ENCODE measurements at places on chromosomes 6 and 20.

GRCh38 chr20:17928633-17929311 lies 39.8 kb downstream of the SNX5 start:
- no peak for DNase-seq

GRCh38 chr20:53959911-53960578 lies 110.3 kb downstream of the BCAS1 start:
- DNase-seq: no peak

GRCh38 chr6:125750692-125751333 lies 1.4 kb downstream of the HEY2 start:
- DNase-seq: no peak

GRCh38 chr6:158816803-158817727 lies 2.1 kb downstream of the EZR start:
- no peak for DNase-seq

- DNase-seq: no peak
Measured at GRCh38 chr6:18171871-18172270, 16.6 kb downstream of the KDM1B start.

DNA sequence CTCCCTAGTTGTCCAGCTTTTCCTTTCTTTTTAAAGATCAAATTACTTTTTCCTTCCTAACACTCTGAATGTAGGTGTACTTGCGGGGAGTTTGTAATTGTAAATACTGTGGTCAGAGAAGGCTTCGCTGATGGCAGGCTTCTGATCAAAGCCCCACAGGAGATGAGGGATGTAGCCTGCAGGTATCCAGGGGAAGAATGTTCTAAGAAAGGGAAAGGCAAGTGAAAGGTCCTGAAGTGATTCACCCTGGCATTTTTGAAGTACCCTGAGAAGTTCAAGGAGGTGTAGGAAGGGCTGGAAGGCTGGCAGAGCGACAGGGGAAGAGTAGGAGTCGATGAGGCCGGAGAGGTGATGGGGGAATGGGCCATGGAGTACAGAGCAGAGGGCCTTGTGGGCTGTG lies 38.2 kb upstream of the CCN6 start:
- no peak for DNase-seq

GRCh38 chr6:112041535-112041934 lies 12.4 kb upstream of the CCN6 start:
- DNase-seq: no peak

DNA sequence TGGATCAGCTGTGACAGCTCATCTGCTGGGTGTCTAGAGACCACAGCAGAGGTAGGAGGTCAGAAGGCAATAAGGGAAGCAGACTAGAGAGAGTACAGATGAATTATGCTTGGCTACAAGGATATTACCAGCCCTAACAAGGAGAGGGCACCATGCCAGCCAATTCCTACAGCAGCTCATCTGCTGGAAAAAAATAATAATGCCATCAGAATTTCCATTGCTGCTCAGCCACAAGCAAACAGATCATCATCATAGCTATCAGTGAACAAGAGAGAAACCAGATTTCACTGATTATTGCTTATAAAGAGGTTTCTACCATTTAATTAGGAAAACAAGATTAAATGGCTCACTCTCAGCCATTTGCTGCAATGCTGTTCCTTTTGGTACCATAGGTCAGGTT lies 66.5 kb downstream of the PSMG4 start:
- no peak for DNase-seq

DNA sequence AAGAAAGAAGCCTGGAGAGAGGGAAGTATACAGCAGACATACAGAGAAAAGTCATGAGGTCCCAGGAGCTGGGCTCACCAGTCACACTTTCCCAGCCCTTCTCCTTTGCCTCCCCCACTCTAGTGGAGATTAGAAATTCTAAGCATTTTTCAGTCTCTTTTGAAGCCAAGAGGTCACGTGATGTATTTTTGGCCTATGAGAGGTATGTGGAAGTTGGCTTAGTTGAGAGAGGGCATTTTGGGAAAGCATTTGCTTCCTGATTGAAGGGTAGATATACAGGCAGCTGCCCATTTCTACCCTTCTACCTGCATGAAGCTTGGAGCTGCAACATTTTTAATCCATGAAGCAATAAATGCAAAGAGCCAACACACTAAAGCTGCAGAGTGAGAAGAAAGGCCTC lies 106.0 kb upstream of the TNFAIP3 start:
- DNase-seq: no peak

DNA sequence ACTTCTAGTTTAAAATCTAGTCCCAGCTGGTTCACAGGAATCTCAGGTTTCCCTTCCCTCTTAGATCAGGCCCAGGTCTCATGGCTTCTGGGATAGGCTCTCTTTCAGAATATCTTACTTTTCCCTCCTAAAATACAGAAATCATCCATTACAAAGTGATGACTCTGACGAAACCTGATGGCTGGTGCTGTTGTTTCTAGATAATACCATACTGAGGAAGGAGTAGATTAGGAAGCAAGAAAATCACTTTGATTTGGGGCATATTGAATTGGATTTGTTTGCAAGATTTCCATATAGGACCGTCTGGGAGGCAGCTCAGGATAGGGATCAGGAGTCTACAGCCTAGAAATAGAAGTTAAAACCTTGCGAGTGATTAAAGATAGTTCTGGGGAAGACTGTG lies 3.6 kb downstream of the ZKSCAN3 start:
- no peak for DNase-seq

DNA sequence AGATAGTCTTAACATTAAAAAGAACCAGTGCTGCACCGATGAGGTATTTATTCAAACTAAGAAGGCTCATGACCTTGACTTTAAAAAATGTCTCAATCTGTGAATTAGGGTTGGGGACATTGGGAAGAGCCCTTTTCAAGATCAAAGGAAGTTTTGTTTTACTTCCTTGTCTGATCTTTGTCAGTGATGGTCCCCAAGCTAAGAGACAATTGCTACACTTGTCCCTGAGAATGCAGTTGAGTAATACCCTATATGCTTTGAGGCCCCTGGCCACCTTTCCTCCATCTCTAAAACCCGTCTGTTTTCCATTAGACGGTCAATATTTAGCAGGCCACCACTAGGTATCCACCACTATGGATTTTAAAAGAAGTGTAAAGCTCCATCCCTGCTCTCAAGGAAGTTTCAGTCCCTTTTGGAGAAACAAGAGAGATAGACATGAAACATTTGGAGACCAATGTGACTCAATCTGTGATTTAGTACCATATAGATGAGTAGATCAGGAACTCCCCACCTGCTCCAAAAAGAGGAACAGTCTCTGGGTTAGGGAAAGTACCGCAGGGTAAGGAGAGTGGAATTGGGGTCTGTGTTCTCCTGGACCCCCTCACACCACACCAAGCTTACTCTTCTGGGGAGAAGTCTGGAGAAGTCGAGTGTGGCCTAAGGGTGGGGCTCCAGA lies 99.1 kb upstream of the ISM1 start:
- DNase-seq: no peak

DNA sequence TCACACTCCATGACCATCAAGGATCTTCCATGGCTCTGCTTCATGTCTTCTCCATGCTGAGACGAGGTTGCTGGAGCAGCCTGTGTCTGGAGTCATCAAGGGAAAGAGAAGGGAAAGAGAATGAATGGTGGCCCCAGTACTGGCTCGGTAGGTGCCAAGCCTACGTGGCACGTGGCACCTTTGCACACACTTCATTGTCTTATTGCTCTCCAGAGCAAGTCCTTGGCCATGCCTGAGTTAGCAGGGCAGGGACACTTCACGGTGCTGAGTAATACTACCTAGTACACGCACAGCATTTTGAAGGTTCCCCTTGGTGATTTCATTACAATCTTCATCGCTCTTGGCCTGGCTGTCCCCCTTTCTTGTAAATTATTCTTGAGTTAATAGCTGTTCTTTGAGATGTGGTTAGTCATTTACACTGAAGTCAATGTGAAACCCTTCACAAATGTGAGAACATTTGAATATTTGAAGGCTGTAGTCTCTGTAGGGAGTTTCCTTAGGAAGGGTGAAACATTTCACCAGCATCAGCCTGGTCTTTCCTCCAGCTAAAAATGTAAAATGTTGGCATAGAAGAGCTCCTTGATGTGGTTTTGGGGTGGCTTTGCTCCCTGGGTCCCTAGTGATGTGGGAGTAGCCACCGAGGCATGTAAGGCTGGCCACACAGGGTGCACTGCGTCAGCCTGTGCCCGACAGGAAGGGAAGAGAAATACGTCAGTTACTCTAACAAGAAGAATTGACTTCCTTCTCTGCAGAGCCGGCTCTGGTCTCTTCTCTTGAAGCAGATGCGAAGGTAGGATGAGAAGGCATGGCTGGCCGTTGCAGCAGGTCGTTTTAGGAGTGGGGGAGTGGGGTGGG lies at the start of gene SYTL3:
Gene SYTL3 (plus strand): TSS at position 766 of the 855 bp plus-strand sequence. CDS start 13,215 bp downstream, outside the sequence.
- peak; percentile 37 for DNase-seq

DNA sequence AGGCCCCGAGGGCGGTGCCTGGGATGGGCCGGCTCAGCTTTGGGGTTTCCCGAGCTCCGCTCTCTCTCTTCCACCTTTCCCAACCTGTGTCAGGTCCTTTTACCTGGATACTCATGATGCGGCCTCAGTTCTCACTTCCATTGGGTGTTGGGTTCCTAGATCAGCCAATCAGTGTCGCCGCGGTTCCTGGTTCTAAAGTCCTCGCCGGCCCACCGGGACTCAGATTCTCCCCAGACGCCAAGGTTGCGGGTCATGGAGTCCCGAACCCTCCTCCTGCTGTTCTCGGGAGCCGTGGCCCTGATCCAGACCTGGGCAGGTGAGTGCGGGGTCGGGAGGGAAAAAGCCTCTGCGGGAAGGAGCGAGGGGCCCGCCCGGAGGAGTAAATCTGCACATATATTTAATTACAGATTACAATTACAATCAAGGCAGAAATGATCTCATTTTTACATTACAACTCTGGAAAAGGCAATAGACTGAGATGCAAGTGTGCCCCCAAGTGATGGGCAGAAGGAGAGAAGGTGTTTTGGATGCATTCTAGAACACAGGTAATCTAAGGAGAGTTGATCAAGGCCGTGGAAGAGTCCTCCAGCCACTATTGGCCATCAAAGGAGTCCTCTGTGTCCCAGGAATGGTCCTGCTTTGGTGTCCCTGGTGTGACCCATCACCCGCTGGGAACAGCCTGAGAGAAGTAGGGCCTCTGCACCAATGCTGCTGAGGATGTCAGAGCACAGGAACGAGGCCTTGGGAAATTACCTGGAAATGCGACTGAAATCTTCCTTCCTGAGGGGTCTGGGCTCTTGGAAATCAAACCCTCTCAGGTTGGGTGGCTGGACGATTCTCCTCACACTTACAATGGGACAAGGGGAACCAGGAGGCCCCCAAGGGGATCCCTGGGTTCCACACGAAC lies 34.7 kb upstream of the MICB start:
- peak; percentile 77 for DNase-seq

DNA sequence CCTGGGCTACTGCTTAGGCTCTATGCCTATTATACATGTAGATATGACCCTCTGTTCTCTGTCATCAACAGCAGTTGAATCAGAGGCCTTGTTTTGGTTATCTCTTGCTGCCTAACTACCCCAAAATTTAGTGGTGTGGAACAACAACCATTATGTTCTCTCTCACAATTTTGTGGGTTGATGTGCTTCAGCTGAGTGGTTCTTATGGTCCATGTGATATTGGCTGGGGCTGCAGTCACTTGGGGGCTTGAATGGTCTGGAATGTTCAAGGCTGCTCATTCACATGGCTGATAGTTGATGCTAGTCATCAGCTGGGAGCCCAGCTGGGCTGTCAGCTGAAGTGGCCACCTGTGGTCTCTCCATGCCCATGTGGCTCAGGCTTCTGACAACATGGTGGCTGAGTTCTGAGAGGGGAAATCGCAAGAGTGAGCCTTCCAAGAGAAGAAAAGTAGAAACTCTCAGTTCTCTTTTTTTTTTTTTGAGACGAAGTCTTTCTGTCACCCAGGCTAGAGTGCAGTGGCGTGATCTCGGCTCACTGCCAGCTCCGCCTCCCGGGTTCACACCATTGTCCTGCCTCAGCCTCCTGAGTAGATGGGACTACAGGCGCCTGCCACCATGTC lies 47.8 kb downstream of the SHLD1 start:
- DNase-seq: no peak

DNA sequence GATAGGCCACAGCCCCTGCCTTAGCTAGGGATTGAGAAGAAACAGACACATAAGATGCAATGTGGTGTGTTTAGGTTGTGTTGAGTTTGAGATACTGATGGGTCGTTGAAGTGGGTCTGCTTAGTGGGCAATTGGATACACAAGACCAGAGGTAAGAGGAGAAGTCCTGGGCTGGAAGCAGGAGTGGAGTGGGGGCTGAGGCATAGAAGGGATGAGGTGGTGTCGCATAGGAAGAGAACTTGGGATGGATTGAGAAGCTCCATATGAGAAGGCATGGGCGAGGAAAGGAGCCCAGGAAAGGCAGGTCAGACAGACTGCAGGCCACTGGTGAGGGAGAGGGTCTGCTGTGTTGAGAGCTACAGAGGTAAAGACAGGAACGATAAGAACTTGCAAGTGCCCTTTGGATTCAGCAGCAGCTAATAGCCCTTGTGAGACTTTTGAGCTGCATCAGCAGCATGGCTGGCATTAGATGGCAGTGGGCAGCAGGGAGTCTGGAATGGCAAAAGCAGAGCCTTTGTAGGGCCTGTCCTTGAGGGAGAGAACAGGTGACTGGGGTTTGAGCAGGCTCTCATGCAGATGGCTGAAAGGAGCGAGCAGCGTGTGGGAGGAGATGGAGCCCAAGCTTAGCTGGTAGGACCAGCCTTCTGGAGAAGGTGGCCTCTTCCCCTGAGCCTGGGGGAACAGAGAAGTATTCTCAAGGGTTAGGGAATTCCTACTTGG lies 33.2 kb downstream of the PLCG1 start:
- DNase-seq: no peak

DNA sequence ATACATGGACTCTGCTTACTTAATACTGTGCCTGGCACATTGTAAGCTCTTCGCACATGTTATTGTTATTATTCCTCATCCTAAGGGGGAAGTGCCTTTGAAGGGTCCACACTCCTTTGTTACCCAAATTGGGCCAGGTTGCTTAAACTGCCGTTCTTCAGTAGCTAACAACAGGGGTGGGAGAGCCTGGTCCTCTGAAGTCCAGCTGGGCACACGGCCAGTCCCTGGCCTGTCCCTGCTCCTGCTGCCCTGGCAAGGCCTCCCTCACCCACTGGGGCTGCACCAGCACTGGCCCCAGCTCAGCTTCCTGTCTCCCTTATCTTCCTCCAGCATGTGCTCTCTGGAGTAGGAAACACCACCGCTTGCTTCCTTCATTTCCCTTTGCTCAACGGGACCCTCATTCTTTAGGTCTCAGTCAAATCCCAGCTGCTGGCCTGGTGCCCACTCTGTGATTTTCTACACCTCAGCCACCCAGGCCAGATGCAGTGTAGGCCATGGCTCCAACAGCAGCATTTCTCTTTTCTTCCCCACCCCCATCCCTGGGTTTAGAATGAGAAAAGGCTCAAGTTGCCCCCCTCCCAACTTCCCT lies 5.5 kb upstream of the PROCR start:
- DNase-seq: no peak

DNA sequence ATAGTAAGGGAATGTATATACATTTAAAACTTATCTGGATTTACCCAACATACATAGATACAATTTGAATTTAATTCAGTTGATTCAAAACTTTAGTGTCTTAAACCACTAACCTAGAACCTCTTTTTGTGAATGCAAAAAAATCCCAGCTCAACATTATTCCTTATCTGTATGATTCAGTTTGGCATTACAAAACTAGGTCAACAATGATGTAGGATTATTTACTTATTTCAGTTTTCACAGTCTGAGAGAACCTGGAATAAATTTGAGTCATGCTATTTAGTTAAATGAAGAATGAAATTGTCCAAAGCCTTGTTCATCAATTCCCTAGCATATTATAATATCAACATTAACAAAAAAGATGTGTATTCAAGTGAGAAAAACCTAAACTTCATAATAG lies 7.4 kb upstream of the PLCB1 start:
- DNase-seq: no peak

- DNase-seq: no peak
Measured at GRCh38 chr6:19279273-19279684, 557.9 kb upstream of the ID4 start.

GRCh38 chr6:18166312-18167036 lies 11.3 kb downstream of the KDM1B start:
- DNase-seq: no peak

- DNase-seq: no peak
Measured at GRCh38 chr6:52994031-52994838, 849 bp downstream of the GSTA4 start.

All from activated CD8-positive, alpha-beta memory T cell treated with anti-CD3 and anti-CD28 coated beads for 1 hour (primary cell).